ENCODE measurements at places on chromosomes 7 and 10.
A peak's percentile ranks its signal among the peaks of the same experiment; 100 is the strongest.

GRCh38 chr7:2613931-2614600 lies 17.7 kb upstream of the TTYH3 start:
- peak; percentile 97 for DNase-seq

DNA sequence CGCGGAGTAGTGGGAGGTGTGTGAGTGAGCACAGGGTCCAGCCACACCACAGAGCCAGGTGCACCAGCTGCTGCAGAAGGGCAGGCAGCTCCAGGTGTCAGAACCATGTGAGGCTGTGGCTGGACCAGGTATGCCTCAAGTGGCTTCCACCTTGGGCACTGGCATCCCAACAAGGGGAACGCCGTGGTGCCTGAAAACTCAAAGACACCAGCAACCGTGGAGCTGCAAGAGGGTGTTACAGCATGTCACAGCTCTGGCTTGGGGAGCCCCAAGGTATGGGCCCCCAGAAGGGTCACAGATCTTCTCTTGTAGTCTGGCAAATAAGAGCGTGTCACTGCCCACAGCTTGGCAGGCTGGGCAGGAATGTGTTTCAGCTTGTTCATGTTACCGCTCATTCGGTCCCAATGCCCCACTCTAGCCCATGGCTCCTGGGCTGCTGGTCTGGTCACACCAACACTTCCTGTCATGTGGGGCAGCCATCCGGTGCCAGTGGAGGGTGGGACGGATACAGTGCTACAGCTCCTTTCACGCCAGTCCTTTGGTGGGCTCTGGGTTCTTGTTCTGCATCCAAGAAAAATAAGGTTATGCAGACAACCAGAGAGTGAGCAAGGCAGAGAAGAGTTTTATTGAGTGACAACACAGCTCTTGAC lies 29.8 kb downstream of the STRA8 start:
- no peak for DNase-seq

- no peak for DNase-seq
Observed at GRCh38 chr7:1884583-1885350, 214.7 kb downstream of the ELFN1 start.

DNA sequence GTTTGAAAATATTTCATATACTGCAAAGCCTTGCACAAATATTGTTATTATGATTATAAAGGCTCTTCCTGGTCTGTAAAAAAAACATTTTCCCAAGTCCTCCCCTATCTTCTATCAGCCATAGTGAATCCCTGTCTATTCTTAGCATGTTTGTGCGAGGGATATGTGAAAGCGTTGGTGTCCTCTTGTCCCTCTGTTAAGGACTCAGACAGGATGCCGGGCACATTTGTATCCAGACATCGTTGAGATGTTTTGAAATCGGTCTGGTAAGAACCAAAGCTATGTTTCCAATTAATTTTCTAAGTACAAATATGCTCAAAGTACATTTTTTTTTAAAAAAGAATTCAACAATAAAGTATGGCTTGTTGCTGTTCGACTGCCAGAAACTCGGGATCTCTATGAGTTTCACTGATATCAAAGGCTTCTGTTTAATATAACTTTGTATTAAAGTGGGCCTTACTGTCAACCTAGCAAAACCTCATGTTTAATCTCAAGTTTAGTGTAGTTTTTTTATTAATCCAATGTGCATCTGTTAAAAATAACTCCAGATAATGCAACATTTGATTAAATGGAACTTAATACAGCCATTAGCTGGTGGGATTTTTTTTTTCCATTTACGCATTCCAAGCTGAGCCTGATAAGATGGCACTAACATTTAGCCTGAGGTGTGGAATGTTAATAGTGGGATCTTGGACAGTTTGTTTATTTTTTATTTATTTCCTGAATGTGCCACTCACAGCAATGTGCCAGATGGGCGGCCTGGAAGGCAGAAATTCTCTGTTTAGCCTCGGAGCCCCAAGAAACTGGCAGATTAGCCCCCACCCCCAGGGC lies 754.3 kb downstream of the LRMDA start:
- no peak for DNase-seq

DNA sequence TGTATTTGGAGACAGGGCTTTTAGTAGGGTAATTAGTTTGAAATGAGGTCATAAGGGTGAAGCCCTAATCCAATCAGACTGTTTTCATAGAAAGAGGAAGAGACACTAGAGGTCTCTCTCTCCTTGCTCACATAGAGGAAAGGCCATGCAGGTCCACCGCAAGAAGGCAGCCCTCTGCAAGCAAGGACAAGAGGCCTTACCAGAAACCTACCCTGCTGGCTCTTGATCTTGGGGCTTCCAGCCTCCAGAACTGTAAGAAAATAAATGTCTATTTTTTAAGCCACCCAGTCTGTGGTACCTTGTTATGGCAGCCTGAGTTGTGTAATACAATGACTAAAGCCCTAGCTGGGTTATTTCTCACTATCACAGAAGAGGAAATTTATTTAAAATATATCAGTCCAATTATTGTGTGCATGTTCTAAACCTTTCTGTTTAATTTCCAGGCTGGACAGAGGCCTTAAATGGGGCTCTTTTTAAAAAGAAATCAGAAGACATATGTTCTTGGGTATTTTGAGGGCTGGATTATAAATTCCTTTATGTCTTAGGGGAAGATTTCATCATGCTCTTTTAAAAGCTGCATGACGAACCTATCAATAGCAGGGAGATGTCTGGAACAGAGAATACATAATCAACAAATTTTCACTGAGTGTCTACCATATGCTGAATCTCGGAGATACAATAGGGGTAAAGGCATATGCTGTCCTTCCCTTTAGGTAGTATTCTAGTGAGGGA lies 12.9 kb upstream of the TMEM26 start:
- no peak for DNase-seq

DNA sequence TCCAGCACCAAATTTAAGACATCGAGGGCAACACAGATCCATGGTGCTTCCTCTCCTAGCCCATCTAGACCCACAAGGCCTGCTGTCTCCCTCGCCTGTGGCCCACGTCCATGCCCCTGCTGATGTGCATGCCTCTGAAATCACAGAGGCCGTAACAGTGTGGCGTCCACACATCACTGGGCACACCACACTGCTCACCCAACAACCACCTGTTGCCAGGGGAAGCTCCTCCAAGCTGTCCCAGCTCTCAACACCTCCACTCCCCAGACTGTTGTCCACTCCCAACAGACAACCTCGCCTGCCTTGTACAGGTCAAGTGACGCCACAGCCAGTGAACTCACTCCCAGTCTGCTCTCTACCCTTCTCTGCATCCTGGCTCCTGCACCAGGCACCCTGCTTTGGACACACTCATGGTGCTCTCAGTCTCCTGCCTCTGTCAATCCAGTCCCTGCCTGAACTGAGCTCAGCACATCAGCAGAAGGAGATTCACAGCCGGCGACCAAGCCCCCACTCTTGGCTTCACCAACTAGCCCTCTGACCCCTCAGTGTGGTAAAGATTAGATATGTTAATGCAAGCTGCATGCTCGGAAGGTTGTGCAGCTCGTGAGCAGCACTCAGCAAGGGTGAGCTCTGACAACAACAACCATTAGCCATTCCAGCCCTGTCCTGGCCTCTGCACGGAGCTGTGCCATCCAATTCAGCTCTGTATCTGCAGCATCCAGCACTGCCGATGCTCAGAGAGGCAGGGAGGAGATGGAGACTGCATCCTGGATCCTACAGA lies 197.0 kb downstream of the TNS3 start:
- no peak for DNase-seq

DNA sequence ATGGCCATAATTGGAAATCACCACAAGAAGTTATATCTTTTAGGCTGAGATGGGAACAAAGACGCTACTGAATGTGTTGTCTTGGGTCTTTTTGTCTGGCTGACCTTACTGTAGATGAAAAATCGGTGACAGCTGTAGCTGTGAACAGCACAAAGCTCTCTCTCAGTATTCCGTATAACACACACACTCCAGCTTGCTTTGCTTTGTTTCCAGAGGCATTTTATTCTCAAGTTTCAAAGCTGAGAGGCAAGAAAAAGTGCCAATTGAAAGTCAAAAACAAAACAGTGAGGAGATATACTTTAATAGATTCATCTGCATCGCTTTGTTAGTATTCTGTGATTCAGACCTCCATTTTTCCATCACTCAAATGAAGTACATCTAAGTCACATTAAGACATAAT lies 39.6 kb upstream of the CABCOCO1 start:
- no peak for DNase-seq
